CD4-positive, alpha-beta T cell treated with Interleukin-6 for 4 hours (primary cell): ENCODE measurements at places on chromosomes 11 and 22.
A peak's percentile ranks its signal among the peaks of the same experiment; 100 is the strongest.

DNA sequence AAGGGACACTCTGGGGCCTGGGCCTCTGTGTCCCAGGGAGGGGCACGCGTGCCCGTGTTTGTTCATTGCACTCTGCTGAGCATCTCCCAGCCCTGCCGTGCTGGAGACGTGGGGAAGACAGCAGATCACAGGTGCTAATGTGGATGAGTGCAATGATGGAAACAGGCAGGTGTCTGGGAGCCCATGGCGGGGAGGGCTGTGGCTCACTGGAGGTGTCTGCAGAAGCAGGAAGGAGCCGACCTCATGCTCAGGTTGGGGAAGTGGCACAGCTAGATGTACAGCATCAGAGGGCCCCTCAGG is 7.9 kb downstream of the TMEM258 start:
- DNase-seq = no peak

GRCh38 chr11:126403022-126403581 is 47.6 kb downstream of the ST3GAL4 start:
- no peak for DNase-seq

GRCh38 chr22:36571991-36572390 is 43.0 kb upstream of the EIF3D start:
- DNase-seq = no peak

- no peak for DNase-seq
Observed at GRCh38 chr11:125890447-125891100, 3.1 kb downstream of the HYLS1 start.

DNA sequence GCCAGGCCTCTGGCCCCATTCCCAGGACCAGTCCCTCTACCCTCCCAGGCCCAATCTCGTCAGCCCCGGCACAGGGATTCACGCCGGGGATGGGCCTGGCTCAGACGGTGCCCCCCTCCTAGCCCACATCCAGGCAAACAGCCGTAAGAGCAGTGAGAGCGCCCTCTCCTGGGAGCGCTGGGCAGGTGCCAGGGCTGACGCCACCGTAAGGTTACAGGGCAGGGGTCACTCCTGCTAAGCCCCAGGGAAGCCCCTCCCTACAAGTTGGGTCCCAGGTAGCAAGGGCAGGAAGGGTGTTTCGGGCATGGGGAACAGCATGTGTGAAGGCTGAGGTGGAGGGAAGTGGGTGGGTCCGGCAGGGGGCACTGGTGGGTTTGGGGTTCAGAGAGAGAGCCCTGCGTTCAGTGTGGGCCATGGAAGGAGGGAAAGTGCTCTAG is 19.2 kb upstream of the PPARA start:
- no peak for DNase-seq

GRCh38 chr22:50119169-50119767 is 29.5 kb downstream of the MOV10L1 start:
- no peak for DNase-seq

GRCh38 chr11:65952052-65952521 is 6.8 kb downstream of the TSGA10IP start:
- DNase-seq = no peak

GRCh38 chr11:74009230-74009547 is 304 bp upstream of the UCP3 start:
- DNase-seq = no peak

DNA sequence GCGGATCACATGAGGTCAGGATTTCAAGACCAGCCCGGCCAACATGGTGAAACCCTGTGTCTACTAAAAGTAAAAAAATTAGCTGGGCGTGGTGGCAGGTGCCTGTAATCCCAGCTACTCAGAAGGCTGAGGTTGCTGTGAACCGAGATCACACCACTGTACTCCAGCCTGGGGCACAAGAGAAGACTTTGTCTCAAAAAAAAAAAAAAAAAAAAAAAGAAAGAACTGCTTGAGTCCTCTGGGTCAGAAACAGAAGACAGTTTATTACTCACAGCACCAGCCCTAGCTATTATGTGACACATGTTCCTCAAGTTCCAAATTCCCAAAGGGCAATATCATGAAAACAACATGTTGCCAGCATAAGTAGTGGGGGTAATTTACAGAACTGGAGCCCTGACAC is 1014.1 kb upstream of the RAG2 start:
- no peak for DNase-seq

- DNase-seq = peak; percentile 39
Observed at GRCh38 chr22:39913321-39913720, 12.4 kb downstream of the GRAP2 start.

GRCh38 chr22:23013612-23014011 is 56.7 kb upstream of the GNAZ start:
- DNase-seq = no peak

- DNase-seq = no peak
Observed at GRCh38 chr11:57700425-57700824, 11.6 kb downstream of the MED19 start.

GRCh38 chr22:29073618-29074275 is 912 bp downstream of the KREMEN1 start:
- DNase-seq = peak; percentile 18

DNA sequence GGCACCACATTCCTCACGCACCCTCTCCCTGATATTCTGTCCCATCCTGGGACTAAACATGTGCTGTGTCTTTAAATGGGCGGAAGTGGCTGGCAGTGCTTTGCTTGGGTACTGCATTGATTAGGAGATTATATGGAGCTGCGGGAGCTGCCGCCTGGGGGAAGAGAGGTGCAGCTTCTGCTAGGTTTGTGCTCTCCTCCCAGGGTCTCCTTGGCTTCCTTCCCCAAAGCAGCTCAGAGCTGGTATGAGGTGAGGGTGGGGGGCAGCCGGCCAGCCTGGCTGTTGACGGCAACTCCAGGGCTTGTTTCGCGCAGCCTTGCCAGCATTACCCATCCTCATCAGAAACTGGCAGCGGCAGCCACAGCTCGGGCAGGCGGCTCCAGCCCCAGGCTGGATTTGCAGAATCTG is 95.4 kb downstream of the GRAMD1B start:
- no peak for DNase-seq

GRCh38 chr11:45097721-45098493 is 48.5 kb upstream of the PRDM11 start:
- peak; percentile 34 for DNase-seq

GRCh38 chr11:82082976-82083375 is 650.7 kb downstream of the FAM181B start:
- no peak for DNase-seq

GRCh38 chr11:111550258-111550657 is 9.7 kb downstream of the LAYN start:
- no peak for DNase-seq

- no peak for DNase-seq
Observed at GRCh38 chr11:48122656-48123055, 94.0 kb upstream of the OR4B1 start.

GRCh38 chr22:39534591-39535356 is 2.2 kb upstream of the RPS19BP1 start:
- DNase-seq = peak; percentile 84

DNA sequence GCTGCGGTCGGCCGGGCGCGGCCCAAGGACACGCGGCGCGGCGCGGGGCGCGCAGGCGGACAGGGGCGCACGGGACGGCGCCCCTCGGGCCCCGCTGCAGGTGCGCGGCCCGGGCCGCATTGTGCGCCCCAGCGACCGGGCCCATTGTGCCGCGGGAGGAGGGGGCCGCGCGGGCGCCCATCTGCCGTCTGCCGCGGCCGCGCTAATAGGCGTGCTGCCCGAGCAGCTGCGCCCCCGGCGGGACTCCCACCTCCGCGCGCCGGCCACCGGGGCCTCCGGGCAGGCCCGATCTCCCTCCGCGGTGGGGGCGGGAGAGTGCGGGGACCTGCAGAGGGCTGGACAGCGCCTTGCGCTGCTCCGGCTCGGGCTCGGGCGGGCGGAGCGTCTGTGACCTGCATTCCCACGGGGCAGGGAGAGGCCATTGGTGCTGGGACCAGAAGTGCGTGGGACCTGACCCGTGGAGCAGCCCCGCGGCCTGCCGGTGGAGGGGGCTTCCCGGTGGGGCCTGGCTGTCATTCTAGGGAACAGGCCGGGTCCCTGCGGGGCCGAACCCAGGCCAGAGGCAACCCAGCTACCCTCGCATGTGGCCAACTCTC is 933 bp downstream of the BRSK2 start:
- DNase-seq = no peak

- no peak for DNase-seq
Observed at GRCh38 chr11:60785806-60786361, 751 bp downstream of the MS4A10 start.

- peak; percentile 89 for DNase-seq
Observed at GRCh38 chr22:29072193-29072978, 449 bp upstream of the KREMEN1 start.

GRCh38 chr22:27540656-27541396 is 260.7 kb downstream of the MN1 start:
- DNase-seq = no peak

DNA sequence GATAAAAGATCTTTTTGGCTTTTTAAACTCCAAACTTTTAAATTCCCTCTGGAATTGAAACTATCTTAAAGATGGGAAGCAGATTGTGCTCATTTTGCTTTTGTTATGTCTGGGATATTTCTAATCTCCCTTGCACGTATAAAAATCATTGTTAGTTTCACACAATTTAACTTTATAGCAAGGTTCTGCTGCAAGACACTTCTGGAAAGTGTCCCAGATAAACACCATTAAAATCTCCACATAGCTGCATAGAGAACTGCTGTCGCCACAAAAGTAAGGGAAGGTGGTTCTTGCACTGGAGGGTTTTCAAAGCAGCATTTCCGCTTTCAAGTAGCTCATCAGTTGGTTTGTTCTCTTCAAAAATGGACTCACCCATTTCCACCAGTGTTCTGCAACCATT is 11.8 kb downstream of the PTS start:
- no peak for DNase-seq

DNA sequence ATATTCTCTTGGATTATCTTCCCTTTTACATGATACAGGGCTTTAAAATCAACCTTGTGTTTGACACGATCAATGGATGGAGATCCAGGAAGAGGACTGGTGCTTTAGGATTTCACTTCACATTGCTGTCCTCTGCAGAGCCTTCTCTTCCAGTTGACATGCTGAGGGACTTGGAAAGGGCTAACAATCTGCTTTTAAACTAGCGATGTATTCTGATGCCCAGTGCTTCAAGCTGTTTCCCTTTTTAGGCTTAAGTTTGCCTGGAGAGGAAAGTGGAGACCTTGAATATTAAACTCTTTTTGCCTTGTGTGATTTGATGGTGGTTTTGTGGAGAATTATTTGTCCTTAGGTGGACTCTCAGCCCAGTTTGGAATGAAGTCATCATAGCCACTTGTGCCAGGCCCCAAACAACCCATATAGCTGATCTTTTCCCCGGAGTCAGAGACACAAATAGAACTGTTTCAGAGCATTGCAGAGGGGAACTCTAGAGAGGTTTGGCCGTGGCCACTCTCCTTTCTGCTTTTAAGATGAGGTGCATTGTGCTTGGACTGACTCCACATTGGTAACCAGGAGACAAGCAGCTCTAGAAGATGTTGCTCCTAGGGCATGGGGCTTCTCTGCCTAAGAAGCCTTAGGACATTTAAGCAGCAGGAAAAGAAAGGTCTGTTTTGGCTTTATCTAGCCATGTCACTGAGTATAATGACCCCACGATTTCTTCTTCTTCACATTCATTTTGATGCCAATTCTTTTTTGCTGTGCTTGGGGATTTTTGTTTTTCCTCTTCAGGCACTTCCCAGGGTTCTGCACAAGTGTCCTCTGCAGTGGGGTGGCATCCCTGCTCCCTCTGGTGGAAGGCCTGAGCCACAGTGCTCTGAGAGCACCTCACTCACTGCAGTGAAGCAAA is 152.8 kb downstream of the NCAM1 start:
- DNase-seq = no peak

GRCh38 chr22:50326956-50327710 is at the start of gene DENND6B:
Gene DENND6B (minus strand): TSS chr22:50327012. CDS start chr22:50326988, 24 bp downstream.
- DNase-seq = peak; percentile 80

DNA sequence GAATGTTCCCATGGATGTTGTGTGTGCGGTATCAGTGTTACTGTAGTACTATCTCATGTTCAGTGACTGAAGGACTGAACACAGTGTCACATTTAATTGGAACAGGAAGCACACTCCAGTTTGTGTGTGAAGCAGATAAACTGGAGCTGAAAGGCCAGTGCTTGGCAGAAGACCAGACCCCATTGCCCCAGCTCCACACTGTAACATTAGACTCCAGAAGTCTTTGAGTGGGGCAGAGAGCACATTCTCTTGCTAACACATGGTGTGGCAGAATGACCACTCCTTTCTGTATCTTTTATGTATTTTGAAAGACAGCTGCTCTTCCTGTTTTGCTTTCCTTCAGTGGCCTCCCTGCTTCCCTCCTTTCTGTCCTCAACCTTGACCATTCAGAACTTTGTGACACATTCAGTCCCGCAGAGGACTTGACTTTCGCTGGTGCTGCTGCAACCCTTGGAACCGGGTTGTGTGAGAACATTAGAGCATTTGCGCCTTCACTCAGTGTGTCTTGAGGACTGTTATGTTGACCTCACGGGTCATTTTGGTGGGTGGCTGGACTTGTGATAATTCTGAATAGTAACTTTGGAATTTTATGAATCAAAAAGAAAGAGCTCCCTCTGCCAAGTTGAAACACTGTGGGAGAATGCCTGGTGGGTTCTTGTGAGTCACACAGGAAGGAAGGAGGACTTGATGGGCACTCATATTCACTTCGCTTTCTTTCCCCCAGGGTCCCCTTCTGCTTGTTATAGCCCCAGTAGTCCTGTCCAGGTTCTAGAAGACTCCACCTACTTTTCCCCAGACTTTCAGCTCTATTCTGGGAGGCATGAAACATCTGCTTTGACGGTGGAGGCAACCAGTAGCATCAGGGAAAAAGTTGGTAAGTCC is 26.4 kb downstream of the AMOTL1 start:
- no peak for DNase-seq

DNA sequence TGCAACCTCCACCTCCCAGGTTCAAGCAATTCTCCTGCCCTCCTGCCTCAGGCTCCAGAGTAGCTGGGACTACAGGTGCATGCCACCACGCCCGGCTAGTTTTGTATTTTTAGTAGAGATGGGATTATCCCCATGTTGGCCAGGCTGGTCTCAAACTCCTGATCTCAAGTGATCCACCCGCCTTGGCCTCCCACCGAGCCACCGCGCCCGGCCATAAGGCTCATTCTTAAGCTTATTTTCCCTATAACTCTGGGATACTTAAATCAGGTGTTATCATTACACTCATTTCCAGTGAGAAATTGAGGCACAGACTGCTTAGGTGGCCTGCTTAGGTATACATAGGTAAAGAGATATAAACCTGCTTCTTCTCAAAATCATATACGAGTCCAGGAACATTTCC is 188.3 kb upstream of the MTNR1B start:
- DNase-seq = no peak

DNA sequence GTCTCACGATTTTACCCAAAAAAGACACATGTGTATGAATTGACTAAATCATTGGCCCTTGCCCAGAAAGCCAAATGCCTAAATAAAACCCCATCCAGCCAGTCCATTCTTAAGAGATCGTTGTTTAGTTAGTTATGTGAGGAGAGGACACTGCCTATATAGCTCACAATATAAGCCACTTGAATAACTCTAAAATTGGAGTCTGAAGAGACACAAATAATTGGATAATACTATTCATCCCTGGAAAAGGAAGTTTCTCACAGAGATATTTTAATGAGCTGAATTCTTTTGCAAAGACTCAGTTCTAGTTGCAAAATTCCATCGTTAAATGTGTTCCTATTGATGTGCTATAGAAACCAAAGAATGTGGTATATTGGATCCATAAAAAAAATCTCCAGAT is 176.7 kb downstream of the SOX6 start:
- no peak for DNase-seq
